Forelimb muscle (tissue), 1 donor: ENCODE measurements at places on chromosomes 4 and X. TPM values are rescaled to one million over a fixed set of nuclear protein-coding genes. Genes with fewer than 3 reads are reported as not detected.

The RNF128 gene
- polyA plus RNA-seq, result not detected

The CACNA1F gene
- 0.03 TPM for polyA plus RNA-seq

The NDST4 gene
- 1.0 TPM for polyA plus RNA-seq

The SETD7 gene
- polyA plus RNA-seq, result 81.4 TPM

The GPRASP3 gene
- 7.0 TPM for polyA plus RNA-seq

The VCX3A gene
- not detected for polyA plus RNA-seq

The CDS1 gene
- 0.28 TPM for polyA plus RNA-seq

The NPY2R gene
- 0.08 TPM for polyA plus RNA-seq

The PAGE1 gene
- not detected for polyA plus RNA-seq

The TMEM150C gene
- 2.7 TPM for polyA plus RNA-seq

The DMRTC1B gene
- 0.34 TPM for polyA plus RNA-seq

The MTM1 gene
- 5.9 TPM for polyA plus RNA-seq

The LNX1 gene
- 4.2 TPM for polyA plus RNA-seq

The MAGEA12 gene
- polyA plus RNA-seq, result not detected

The LRP2BP gene
- polyA plus RNA-seq, result 6.5 TPM

The F8A3 gene
- 7.5 TPM for polyA plus RNA-seq

The NR0B1 gene
- 0.47 TPM for polyA plus RNA-seq

The DRD5 gene
- polyA plus RNA-seq, result 0.34 TPM

The SNCA gene
- 26.5 TPM for polyA plus RNA-seq

The DRP2 gene
- 1.6 TPM for polyA plus RNA-seq

The DUSP9 gene
- polyA plus RNA-seq, result 0.15 TPM

The RHOXF1 gene
- polyA plus RNA-seq, result not detected

The CXCR3 gene
- 0.19 TPM for polyA plus RNA-seq

The TSPAN7 gene
- polyA plus RNA-seq, result 122 TPM

The PRSS12 gene
- 8.9 TPM for polyA plus RNA-seq

The PLAC1 gene
- polyA plus RNA-seq, result 1.8 TPM

The CYSLTR1 gene
- polyA plus RNA-seq, result 8.4 TPM

The TMPRSS11B gene
- not detected for polyA plus RNA-seq

The CXCL11 gene
- polyA plus RNA-seq, result not detected

The CENPVL1 gene
- not detected for polyA plus RNA-seq

The MBNL3 gene
- polyA plus RNA-seq, result 10.6 TPM

The GUF1 gene
- polyA plus RNA-seq, result 20.9 TPM

The TLL1 gene
- 1.3 TPM for polyA plus RNA-seq

The DSPP gene
- 0.04 TPM for polyA plus RNA-seq
